ENCODE measurements at places on chromosomes 6 and 20.

DNA sequence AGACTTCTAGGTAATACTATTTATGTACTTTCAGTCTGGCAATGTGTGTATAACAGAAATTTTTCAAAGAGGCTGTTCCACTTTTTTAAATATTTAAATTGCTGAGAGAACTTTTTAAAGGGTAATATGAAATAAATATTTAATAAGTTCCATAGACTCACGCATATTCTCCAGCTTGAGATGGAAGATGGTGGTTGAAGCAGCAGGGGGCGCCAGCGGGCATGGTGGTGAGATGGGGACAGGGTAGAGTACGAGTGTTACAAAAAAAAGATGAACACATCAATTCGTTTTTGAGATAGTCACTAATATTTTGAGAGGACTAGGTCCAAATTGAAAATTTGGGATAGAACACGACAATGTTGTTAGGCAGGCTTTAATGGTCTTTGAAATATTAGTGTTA is 68.4 kb downstream of the RSPO3 start:
- DNase-seq, result peak; percentile 68

DNA sequence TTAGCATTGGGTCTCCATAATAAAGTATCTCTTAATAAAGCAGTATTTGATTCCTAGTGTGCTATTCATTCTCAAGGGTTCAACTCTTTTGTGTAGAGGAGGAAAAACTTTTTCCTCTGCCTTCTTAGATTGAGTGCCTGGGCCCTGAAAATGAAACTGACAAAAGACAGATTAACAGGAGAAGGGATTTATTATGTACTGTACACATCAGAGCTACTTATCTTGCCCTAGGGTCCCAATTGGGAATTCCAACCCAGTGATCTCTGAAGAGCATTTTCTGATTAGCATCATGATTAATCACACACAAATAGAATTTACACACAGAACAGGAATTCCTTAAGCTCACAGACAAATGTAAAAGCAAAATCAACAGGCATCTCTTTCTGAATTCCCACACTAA is 128.9 kb downstream of the CD164 start:
- DNase-seq, result no peak

DNA sequence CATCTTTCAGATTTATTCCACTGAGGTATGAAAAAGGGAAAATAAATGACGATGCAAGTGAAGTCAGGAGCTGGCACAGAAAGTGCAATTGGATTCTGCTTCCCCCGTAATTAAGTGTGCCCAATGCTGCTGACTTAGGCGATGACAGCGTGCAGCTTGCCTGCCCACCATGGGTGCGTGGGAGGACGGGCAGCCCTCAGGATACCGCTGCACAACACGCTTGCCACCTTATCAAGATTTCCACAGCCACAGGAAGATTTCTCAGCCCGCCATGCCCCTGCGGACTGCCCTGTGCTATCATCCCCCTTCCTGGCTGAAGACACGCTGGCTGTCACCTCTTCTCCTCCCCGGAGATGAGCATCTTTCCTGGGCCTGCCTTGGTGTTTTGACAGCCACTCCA is 103.3 kb upstream of the BACH2 start:
- DNase-seq, result peak; percentile 71

GRCh38 chr6:147190556-147190955 is 13.7 kb upstream of the STXBP5 start:
- no peak for DNase-seq

GRCh38 chr6:139635401-139636130 is 261.1 kb upstream of the CITED2 start:
- no peak for DNase-seq

GRCh38 chr6:27940766-27941165 is 16.3 kb upstream of the OR2B6 start:
- peak; percentile 58 for DNase-seq
